ENCODE measurements at places on chromosomes 7 and 10.

DNA sequence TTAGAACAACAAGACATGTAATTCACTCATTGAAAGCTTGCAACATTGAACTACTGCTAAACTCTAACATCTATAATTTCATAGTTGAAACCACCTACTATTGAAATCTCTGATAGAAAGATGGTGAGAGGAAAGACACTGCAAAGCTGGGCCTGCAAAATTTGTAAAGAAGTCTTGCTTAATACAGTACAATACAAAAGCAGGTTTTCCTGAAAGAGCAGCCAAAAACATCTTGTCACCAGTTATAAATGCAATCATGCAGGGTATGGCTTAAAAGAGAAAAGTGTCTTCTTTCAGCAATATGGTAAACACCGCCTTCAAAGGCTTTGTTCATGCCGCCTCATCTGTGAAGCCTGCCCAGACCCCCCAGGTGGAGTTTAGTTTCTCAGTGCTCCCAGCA, 109.2 kb downstream of the ANK3 start:
- no peak for DNase-seq

DNA sequence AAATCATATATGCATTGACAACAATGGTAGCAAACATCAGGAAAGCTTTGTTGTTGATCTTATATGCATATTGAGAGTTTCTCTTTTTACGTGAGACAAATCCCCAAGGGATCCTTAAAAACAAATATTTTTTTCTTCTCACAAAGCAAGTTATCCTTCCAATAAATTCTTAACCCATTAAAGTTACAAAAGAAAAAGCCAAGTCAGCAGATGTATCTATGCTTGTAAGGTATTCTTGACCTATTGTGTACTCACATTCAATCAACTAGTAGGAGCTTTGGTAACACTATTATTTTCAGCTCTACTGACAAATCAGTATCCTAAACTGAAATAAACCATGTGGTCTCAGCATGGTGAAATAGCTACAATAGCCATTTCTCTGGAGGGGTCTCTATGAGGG, 586.3 kb downstream of the CNTNAP2 start:
- no peak for DNase-seq

GRCh38 chr7:31633894-31634494, 53.0 kb upstream of the PPP1R17 start:
- no peak for DNase-seq

GRCh38 chr7:142608630-142609428, 140.4 kb upstream of the PRSS1 start:
- no peak for DNase-seq

All from activated T-helper 2 cell treated with anti-CD3 and anti-CD28 coated beads, Interferon-gamma antibody, Interleukin-2, Interleukin-4, amounts not matched to agents 10 μg/mL and 5 μg/mL and 100 μg/mL, durations not matched to agents 14 hours and 24 hours and 36 hours (primary cell).